ENCODE measurements at places on chromosomes 11 and 22.
A peak's percentile ranks its signal among the peaks of the same experiment; 100 is the strongest.

GRCh38 chr22:29208502-29208862 is 2.8 kb downstream of the EMID1 start:
- DNase-seq: no peak

- DNase-seq: no peak
Observed at GRCh38 chr11:134409552-134410429, 2.3 kb downstream of the B3GAT1 start.

- no peak for DNase-seq
Observed at GRCh38 chr22:33865996-33866395, 54.3 kb downstream of the LARGE1 start.

DNA sequence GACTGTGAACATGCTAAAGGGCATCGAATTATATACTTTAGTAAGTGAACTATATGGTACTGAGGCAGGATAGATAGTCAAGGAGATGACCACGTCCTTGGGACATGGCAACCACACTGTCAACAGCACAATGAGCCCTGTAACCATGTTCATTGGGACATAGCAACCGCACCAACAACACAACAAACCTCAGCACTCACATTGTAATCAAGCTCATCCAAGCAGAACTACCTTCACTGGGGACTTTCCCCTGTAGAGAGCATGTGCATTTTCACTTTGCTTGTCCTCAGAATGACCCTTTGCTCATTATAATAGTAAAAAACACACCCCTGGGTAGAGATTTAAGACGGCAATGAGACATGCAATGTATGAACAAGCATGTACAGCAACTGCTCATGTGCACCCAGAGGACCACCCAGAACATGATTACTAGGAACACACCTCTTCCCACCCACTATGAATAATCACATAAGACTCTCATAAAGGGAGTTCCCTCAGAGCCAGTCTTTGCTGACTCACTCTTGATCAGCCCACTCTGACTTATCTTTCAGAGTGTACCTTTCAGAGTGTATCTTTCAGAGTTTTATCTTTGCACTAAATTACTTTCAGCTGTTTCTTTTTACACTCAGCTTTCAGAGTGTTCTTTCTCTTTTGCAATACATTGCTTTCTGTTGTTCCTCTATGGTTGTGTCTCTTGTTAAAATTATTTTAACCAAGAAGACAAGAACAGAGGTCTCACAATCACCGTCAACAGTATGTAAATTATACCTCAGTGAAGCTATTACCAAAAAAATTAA is 4.1 kb upstream of the PLAAT2 start:
- DNase-seq: peak; percentile 81

GRCh38 chr11:116598036-116598435 is 174.8 kb downstream of the BUD13 start:
- no peak for DNase-seq

DNA sequence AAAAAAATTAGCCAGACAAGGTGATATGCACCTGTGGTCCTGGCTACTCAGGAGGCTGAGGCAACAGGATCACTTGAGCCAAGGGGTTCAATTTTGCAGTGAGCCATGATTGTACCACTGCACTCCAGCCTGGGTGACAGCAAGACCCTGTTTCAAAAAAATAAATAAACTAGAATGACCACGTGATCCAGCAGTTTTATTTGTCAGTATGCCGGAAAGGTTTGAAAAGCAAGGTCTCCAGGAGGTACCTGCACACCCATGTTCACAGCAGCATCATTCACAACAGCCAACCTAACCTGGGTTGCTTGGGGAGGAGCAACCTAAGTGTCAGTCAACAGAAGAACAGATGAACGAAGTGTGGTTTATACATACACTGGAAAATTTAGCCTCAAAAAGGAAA is 78.7 kb upstream of the SEPTIN5 start:
- no peak for DNase-seq

GRCh38 chr11:19946681-19947080 is 213.6 kb downstream of the DBX1 start:
- no peak for DNase-seq

DNA sequence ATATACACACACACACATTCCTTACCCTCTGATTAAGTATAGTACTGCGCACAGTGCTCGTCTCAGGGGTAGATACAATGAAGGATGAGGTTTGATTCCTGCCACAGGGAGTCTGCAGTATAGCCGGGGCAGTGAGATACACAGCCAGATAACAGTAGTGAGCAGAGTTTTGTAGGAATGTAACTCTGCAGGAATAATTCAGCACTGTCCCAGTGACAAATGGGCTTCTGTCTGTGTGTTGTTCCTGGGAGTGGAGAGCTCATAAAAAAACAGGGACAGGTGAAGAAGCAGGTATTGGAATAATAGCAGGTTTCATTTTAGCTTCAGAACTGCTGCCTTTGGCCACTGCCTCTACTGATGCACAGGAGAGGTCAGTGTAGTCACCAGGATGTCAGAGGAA is 85.3 kb upstream of the OR9Q1 start:
- no peak for DNase-seq

DNA sequence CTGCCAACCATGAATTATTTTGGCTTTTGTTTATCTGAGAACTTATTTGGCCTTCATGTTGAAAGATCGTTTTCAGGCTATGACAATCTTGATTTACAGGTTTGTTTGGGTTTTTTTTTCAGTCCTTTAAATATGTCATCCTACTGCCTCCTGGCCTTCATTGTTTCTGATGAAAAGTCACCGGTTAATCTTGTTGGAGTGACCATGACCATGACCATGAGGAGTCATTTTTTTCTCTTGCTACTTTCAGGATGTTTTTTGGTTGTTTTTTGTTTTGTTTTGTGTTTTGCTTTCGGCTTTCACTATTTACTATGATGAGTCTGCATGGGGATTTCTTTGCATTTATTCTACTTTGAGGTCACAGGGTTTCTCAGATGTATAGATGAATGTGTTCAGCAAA is 81.6 kb downstream of the BRD1 start:
- DNase-seq: no peak

DNA sequence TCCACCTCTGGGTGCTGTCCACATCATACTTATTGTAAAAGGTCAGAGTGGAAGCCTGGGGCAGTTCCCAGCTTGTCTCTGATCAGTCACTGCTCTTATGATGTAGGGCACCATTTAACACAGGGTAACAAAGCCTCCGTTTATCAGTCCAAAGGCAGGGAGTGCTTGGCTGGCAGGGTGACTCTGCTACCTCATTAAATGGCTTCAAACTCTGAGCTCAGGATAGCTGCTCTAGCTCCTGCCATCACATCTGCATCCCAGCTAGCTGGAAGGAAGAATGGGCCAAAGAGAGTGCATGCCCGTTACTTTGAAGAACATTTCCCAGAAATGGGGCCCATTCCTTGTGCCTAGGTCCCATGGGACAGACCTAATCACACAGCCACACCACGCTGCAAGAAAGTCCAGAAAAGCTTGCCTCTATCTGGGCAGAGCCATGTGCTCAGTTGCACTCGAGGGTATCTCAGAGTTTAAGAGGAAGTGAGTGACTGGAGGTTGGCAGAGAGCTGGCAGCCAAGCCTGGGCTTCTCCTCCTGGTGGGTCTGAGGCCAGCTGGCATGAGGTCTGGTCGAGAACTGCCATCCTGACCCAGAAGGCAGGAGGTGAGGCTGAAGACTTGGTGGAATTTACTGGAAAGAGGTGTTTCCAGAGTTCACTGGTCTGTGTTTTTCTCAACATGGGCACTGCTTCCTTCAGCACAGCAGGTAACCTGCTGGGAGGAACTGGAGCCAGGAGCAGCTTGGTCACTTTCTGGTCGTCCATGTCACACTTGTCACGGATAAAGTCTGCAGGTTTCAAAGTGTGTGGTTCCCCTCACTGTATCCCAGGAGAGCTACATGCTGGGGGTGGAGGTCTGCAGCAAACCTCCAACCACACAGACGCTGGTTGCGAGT is 935.7 kb downstream of the BRD1 start:
- no peak for DNase-seq

- no peak for DNase-seq
Observed at GRCh38 chr22:47031628-47031915, 269.1 kb downstream of the TBC1D22A start.

DNA sequence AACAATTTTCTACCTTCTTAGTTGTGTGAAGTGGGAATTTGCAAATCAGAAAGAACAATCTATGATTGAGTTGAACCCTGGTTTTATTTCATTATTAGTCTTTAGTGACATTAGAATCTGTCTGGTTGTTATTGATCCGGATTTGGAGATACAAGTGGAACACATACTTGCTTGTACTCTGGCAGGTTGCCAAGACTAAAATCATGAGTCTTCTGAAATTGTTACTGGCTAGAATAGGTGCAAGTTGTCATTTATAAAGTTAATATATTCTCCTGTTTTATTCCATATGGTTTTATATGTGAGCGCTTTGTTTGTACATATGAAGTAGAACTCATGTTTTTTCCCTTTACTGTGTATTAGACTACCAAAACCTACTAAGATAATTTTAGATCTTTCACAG is 23.0 kb downstream of the CCDC15 start:
- DNase-seq: peak; percentile 5

DNA sequence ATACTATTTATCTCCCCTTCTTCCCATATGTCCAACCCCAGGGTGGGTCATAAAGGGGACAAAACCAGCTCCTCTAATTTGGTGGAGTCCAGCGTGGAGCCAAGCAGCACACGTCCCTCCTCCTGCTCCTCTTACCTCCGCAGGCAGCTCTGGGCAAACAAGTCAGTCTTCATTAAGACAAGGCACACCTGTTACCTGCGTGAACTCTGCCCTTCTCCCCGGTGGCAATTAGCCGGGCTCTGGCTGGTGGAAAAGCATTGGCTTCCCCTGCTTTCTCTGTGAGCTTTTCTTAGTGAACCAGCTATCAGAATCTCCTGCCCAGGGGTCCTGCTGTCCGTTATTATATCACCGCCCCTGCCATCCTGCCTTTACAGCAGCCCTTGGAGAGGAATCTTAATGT is 418.7 kb upstream of the CADM1 start:
- DNase-seq: no peak

DNA sequence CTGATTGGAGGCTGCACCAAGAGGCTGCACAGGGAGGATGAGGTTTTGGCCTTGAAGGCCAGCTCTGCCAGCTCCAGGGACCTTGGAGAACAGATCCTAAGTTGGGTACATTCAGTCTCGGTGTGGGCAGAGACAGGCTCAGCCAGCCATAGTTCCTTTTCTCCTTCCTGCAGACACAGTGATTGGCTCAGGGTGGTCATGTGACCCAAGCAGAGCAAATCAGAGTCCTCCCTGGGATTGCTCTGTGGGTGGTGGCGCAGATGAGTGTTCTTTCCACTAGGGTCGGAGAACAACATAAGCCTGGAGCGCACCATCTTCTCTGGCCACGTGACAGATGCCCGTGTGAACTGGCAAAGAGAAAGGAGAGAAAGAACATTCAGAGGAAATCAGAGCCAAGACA is 47.1 kb upstream of the CCND1 start:
- DNase-seq: no peak

DNA sequence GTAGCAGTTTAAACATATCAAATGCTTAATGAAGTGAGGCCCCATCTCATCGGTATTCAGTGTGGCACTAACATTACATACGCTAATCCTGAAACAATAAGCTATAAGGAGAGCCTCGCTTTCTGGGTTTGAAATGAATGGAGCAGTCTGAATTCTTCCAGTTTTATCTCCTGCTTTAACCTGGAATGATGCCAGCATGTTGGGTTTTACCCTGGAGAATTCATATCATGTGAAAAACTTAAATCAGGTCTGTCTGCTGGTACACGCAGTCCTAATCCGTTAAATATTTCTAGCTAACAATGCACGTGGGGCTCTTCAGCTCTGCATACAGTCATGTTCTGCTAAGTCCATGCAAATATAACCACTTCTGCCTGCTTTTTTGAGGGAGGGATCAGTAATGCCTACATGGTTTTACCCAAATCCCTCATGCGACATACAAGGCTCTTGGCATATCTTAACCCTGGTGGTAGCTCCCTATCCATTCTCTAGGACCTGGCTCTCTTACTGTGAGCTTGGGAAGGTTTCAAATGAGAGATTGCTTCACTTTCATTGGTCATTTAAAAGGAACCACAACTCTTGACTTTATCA is 92.7 kb downstream of the COMMD9 start:
- peak; percentile 73 for DNase-seq

GRCh38 chr11:110447343-110447742 is 17.6 kb downstream of the FDX1 start:
- no peak for DNase-seq

DNA sequence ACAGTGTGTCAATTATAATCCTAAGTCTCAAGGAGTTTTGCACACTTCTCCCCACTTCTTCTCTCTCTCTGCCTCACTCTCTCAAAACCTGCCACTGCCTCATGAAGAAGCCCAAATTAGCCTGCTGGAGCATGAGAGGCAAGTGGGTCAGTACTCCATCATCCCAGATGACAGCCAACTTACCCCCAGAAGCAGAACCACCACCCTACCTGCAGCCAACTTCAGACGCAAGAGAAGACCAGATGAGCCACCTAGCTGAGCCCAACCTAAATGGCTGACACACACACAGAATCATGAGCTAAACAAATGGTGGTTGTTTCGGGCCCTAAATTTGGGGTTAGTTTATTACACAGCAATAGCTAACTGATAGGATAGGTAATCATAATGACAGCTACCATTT is 61.2 kb downstream of the CD82 start:
- DNase-seq: no peak

GRCh38 chr22:41825376-41825775 is 7.5 kb upstream of the SREBF2 start:
- DNase-seq: no peak

GRCh38 chr11:2762451-2762850 is 62.7 kb upstream of the KCNQ1OT1 start:
- no peak for DNase-seq

- DNase-seq: no peak
Observed at GRCh38 chr11:67006029-67006884, 16.7 kb upstream of the SYT12 start.

All from muscle of leg (tissue), 16 donors.